ENCODE measurements at places on chromosomes 16 and 17.
A peak's percentile ranks its signal among the peaks of the same experiment; 100 is the strongest.

DNA sequence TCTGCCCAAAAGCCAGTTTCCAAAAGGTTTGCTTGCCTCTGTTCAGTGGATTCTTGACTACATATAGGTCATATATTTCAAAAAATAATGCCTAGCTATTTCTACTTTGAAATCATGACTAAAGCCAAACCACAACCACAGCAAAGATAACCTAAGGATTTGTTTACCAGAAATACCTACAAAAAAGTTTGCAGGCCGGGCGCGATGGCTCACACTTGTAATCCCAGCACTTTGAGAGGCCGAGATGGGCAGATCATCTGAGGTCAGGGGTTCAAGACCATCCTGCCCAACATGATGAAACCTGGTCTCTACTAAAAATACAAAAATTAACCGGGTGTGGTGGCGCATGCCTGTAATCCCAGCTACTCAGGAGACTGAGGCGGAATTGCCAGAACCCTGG, 15.2 kb downstream of the CARHSP1 start:
- DNase-seq, result no peak

- no peak for DNase-seq
Measured at GRCh38 chr17:42843358-42843934, 934 bp upstream of the AOC2 start.

- DNase-seq, result no peak
Measured at GRCh38 chr16:28241924-28242323, 30.2 kb upstream of the XPO6 start.

- DNase-seq, result no peak
Measured at GRCh38 chr16:27977966-27978365, 85.5 kb downstream of the GSG1L start.

GRCh38 chr17:77356109-77356689, 215.4 kb downstream of the SEC14L1 start:
- no peak for DNase-seq

- DNase-seq, result no peak
Measured at GRCh38 chr16:48971571-48972077, 310.0 kb downstream of the CBLN1 start.

DNA sequence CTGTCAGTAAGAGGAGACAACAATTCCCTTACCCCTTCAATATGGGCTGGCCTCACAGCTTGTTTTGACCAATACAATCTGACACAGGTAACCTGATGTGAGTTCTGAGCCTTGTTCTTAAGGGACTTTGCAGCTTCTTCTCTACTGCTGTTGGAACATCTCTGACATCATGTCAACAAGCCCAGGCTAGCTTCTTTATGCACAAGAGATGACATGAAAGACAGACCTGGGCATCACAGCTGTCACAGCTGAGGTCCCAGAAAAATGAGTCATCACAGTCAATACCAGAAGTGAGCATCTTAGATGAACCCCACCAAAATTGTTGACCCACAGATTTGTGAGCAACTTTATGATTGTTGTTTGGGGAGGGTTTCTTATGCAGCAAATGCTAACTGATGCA, 431.7 kb upstream of the PSMD7 start:
- no peak for DNase-seq

- peak; percentile 71 for DNase-seq
Measured at GRCh38 chr17:2416010-2416734, 15.3 kb upstream of the MNT start.

DNA sequence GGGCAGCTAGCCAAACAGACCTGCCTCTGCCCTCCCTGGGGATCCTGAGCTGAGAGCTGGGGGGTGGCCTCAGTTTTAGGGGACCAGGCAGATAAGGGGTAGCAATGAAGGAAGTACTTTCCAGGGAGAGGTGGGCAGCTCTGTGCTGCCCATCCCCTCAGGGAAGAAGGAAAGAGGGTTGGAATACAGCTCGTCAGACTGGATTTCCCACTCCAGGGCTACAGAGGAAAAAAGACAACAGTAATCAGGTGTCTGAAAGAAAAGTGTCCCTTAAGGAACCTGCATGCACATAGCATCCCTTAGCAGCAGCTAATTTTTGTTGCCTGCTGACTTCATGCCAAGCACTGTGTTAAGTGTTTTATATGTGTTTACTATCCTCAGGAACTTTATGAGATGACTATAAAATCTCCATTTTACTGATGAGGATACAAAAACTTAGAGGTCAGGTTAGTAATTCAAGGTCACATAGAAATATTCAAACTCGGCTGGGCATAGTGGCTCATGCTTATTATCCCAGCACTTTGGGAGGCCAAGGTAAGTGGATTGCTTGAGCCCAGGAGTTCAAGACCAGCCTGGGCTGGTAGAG, 3.2 kb upstream of the MRPL58 start:
- DNase-seq, result no peak

DNA sequence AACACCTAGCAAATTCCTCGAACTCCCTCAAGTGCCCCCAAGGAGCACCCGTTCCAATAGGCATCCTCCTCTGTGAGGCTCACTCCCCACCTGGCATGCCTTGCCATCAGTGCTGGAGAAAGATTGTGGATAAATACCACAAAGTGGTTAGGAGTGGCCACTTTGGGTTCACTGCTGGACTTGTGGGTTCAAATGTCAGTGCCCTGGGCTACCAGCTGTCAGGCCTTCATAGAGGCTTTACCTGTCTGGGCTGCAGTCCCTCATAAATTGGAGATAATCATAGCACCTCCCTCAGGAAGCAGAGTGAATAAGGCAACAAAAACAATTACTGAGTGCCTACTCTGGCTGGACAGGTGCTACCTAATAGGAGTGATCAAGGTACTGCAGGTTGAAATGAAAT, 1.5 kb upstream of the SYT17 start:
- no peak for DNase-seq

DNA sequence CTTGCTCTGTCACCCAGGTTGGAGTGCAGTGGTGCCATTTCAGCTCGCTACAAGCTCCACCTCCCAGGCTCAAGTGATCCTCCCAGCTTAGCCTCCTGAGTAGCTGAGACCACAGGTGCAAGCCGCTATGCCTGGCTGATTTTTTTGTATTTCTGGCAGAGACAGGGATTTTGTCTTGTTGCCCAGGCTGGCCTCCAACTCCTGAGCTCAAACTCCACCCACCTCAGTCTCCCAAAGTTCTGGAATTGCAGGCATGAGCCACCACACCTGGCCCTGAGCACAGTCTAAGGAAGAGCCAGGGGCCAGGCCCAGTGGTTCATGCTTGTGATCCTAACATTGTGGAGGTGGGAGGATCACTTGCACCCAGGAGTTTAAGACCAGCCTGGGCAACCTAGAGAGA, 21.8 kb upstream of the BCO1 start:
- no peak for DNase-seq

DNA sequence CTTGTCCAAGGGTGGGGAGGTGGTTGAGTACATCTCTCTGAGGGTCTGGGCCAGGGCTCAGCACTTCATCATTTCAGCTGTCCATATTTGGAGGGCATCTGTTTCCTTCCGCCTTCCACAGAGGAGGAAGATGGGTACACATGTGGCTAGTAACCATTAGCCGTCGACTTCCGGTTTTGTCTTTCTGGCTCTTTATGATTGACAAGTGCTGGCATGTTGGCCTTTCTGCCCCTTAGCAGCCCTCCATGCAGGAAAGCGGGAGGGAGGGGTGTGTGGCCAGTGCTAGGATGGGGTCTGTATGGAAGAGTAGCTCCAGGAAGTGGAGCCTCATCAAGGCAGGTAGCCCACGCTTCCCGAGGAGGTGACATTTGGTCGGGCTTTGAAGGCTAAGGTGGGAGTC, 69.6 kb downstream of the RAI1 start:
- no peak for DNase-seq

DNA sequence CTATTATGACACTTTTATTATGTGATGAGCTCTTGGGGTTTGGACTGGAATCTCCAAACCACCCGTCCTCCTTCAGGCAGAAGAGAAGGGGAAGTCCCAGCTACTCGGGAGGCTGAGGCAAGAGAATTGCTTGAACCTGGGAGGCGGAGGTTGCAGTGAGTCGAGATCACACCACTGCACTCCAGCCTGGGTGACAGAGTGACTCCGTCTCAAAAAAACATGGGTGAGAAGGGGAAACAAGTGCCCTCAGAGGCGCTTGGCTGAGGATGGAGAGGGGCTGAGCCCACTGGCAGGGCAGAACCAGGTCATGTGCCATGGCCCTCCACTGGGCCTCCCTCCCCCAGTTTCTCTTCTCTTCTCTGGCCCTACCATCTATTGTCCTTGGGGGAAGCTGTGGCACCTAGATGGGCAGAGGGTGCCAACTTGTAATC, 120.9 kb upstream of the SMURF2 start:
- no peak for DNase-seq

DNA sequence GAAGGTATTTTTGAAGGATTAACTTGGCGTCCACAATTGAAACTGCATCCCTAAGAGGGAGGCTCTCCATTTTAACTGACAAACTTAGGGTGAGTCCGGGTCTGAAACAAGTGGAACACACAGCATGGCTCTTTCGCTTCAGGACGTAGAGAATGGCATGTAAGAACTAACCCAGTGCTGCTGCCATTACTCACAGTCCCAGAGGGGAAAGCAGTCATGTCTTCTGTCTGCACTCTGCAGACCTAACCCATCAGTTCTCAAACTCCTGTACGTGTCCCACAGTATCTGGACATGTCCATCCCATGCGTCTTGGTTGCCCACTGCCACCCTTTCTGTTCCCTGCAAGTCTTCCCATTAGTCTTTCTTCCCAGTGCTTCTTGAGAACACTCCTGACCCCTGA, 563 bp downstream of the ST6GALNAC1 start:
- no peak for DNase-seq

- DNase-seq, result no peak
Measured at GRCh38 chr16:89090182-89090630, 3.4 kb upstream of the ACSF3 start.

DNA sequence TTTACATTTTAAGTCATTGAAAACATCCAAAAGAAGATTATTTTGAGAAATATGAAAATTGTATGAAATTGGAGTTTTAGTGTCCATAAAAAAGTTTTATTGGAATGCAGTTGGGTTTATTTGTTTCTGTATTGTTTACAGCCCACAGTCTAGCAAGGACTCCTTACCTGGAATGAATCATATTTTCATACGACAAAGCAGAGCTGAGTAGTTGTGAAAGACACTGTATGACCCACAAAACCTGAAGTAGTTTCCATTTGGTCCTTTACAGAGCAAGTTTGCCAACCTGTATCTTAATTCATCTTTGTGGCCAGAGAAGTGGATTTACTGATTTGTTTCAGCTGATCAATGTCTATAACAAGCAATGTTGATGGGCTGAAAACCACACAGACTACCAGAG, 10.3 kb downstream of the CCL18 start:
- DNase-seq, result no peak

DNA sequence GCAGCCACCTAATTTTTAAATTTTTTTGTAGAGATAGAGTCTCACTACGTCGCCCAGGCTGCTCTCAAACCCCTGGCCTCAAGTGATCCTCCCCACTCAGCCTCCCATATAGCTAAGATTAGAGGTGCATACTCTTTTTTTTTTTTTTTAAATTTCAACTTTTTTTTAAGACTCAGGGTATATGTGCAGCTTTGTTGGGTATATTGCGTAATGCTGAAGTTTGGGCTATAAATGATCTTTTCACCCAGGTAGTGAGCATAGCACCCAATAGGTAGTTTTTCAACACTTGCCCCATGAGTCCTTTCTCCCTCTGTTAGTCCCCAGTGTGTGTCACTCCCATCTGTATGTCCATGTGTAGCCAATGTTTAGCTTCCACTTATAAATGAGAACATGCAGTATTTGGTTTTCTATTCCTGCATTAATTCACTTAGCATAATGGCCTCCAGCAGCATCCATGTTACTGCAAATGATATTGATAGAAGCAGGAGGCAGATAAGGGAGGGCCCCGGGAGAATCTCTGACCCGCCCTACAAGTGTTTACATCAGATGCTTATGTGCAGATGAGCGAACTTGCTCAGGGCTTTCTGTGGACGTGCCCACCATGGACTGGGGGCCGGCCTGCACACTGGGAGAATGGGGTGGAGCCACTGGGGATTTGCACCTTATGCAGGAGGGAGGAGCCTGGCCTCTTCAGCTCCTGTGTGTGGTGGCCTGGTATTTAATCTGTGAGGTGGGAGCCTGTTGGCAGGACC, 110.3 kb upstream of the ZKSCAN2 start:
- DNase-seq, result no peak

- DNase-seq, result no peak
Measured at GRCh38 chr17:83075270-83075880, 4.0 kb upstream of the METRNL start.

Measured in MM.1S (cell line).